Transverse colon (tissue), 4 donors: ENCODE measurements at places on chromosomes 12 and 14. TPM values are rescaled to one million over a fixed set of nuclear protein-coding genes. Genes with fewer than 3 reads are reported as not detected.

The ARHGAP9 gene
- 87.2 TPM for total RNA-seq

The SPTB gene
- 0.20 TPM for total RNA-seq

The GPR162 gene
- total RNA-seq = 3.0 TPM

The PZP gene
- total RNA-seq = not detected

- no peaks in the 10 kb centered on the region for H3K27me3 ChIP-seq
- H3K4me1 ChIP-seq = peaks cover 4% of the 10 kb centered on the region
- DNase-seq = no peak
- no peaks in the 10 kb centered on the region for H3K36me3 ChIP-seq
Measured at GRCh38 chr12:2415568-2415944, 362.8 kb downstream of the CACNA1C start.

DNA sequence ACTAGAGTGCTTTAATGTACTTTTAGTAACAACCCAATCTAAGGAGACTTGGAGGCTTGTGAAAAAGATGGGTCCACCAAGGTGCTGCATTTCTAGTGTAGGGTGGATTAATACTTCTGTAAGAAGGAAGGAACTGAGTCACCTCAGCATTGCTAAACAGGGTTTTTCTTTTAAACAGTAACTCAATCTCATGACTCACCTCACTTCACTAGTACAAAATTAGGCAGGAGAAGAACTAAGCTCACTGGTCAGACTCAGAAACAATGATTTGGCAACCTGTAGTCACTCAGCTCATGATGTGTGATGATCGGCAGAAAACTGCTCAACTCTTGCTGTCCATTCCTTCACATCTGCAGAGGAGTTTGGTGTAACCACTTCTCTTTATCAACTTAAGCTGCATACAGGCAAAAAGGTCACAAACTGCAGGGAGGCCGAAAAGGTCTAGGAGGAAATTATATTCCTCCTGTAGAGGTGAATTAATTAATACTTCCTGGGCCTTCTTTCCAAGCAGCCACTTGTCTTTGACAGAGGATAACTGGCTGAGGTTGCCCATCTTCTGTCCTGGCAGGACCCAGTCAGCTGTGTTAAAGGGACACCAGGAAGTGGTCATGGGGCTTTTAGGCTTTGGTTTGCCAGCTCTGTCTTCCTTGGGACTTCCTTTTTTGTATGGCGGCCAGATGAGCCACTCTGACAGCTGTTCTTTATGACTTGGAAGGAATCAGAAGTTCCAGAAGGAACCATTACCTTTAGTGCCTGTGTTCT, 466.9 kb downstream of the FUT8 start:
- no peaks in the 10 kb centered on the region for H3K4me1 ChIP-seq
- H3K4me3 ChIP-seq = no peak overlapping the region
- H3K27me3 ChIP-seq = no peaks in the 10 kb centered on the region
- DNase-seq = no peak
- H3K27ac ChIP-seq = no peak overlapping the region
- no peaks in the 10 kb centered on the region for H3K36me3 ChIP-seq

DNA sequence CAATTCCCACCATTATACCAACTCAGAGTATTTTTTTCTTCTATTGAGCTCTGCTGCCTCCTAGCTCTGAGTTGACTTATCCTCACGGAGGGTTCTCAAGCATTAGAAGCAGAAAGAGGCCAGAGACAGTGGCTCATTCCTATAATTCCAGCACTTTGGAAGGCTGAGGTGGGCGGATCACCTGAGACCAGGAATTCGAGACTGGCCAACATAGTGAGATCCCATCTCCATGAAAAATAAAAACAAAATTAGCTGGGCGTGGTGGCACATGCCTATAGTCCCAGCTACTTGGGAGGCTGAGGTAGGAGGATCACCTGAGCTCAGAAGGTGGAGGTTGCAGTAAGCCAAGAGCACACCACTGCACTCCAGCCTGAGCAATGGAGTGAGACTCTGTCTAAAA, 21.0 kb downstream of the HPD start:
- no peaks in the 10 kb centered on the region for H3K27me3 ChIP-seq
- no peak for DNase-seq
- no peaks in the 10 kb centered on the region for H3K36me3 ChIP-seq

- DNase-seq = peak; percentile 66
- H3K36me3 ChIP-seq = no peaks in the 10 kb centered on the region
- peak overlapping the region; percentile 96 for H3K27ac ChIP-seq
- H3K27me3 ChIP-seq = no peaks in the 10 kb centered on the region
Measured at GRCh38 chr14:68978172-68978911, 760 bp downstream of the ACTN1 start.

- no peak overlapping the region for H3K27ac ChIP-seq
- no peaks in the 10 kb centered on the region for H3K36me3 ChIP-seq
Measured at GRCh38 chr12:67474934-67475620, 173.5 kb upstream of the DYRK2 start.

- peaks cover 19% of the 10 kb centered on the region for H3K27me3 ChIP-seq
- no peak for DNase-seq
- no peaks in the 10 kb centered on the region for H3K4me1 ChIP-seq
- H3K36me3 ChIP-seq = no peaks in the 10 kb centered on the region
Measured at GRCh38 chr12:130484221-130484620, 146.5 kb downstream of the PIWIL1 start.
